ENCODE measurements at places on chromosomes 12 and 14. TPM values are rescaled to one million over a fixed set of nuclear protein-coding genes. Genes with fewer than 3 reads are reported as not detected.

Gene OTX2
- not detected for polyA plus RNA-seq

Gene CD163
- polyA plus RNA-seq, result not detected

Gene PRH2
- 1.3 TPM for polyA plus RNA-seq

Gene TAS2R46
- polyA plus RNA-seq, result 0.22 TPM

Gene MUCL1
- not detected for polyA plus RNA-seq

Gene SYCP3
- not detected for polyA plus RNA-seq

Gene LMNTD1
- not detected for polyA plus RNA-seq

Gene LGR5
- 69.5 TPM for polyA plus RNA-seq

Gene MMP19
- polyA plus RNA-seq, result 0.16 TPM

Gene ZDHHC22
- not detected for polyA plus RNA-seq

Gene ACVRL1
- polyA plus RNA-seq, result not detected

Gene GLIPR1
- polyA plus RNA-seq, result 4.9 TPM

Gene VRTN
- not detected for polyA plus RNA-seq

Gene EID3
- polyA plus RNA-seq, result 0.38 TPM

Gene PLEKHG7
- polyA plus RNA-seq, result not detected

Gene ARG2
- polyA plus RNA-seq, result 71.2 TPM

Gene GALC
- not detected for polyA plus RNA-seq

Gene HAL
- 63.7 TPM for polyA plus RNA-seq

Gene A2ML1
- not detected for polyA plus RNA-seq

Gene SERPINA9
- polyA plus RNA-seq, result 0.21 TPM

Gene OTUB2
- polyA plus RNA-seq, result 3.0 TPM

Gene DPF3
- polyA plus RNA-seq, result 0.09 TPM

Gene TAS2R42
- not detected for polyA plus RNA-seq

Gene ZNF891
- 1.3 TPM for polyA plus RNA-seq

Gene IKZF4
- 2.2 TPM for polyA plus RNA-seq

Gene CDK4
- 171 TPM for polyA plus RNA-seq

Gene GALNT16
- polyA plus RNA-seq, result 0.54 TPM

Gene PTGER2
- polyA plus RNA-seq, result not detected

Gene CISTR
- not detected for polyA plus RNA-seq

Gene ALKBH2
- 19.2 TPM for polyA plus RNA-seq

Gene PSMC6
- polyA plus RNA-seq, result 90.0 TPM

Gene LBHD2
- polyA plus RNA-seq, result 0.95 TPM

Gene SNAPC1
- polyA plus RNA-seq, result 2.6 TPM

Gene MYL6
- 1,127 TPM for polyA plus RNA-seq

Gene CLEC6A
- not detected for polyA plus RNA-seq

Gene KRT5
- polyA plus RNA-seq, result 0.29 TPM

Gene A2M
- 8,760 TPM for polyA plus RNA-seq

Gene DLK1
- polyA plus RNA-seq, result 395 TPM

Gene OTOGL
- polyA plus RNA-seq, result not detected

Gene CCDC175
- polyA plus RNA-seq, result not detected
